ENCODE measurements at places on chromosomes 2 and 18.
A peak's percentile ranks its signal among the peaks of the same experiment; 100 is the strongest.

GRCh38 chr2:54589340-54590215, 133.5 kb downstream of the SPTBN1 start:
- DNase-seq, result no peak

DNA sequence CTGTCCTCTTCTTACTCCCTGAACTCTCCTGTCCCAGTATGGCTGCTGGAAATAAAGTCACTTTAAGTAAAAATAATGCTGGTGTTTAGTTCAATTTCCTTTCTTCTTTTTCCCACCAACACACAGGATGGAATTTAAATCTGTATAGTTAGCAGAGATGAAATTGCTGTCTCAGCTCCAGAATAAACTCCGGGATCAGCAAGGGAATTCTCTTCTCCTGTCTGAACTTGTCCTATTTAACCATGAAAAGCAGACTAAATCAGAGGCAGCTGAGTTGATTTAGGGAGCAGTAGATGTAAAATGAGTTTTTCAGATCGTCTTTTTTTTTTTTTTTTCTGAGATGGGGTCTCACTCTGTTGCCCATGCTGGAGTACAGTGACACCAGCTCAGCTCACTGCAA, 25.9 kb downstream of the TTLL4 start:
- DNase-seq, result no peak

DNA sequence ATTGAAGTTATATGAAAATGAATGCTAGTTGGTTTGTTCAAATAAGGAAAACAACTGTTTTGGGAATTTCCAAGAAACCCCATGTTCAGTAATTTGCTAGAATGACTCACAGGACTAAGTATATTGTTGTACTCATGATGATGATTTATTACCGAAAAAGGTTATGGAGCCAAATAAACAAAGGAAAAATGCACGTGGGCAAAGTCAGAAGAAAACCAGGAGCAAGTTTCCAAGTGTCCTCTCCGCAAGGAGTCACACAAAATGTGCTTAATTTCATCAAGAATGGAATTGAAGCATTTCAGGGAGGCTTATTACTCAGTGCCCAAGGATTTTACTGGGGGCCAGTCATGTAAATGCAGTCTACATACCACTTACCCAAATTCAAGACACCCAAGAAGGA, 1652.4 kb upstream of the TMEFF2 start:
- no peak for DNase-seq

- DNase-seq, result no peak
Observed at GRCh38 chr2:169525434-169525833, 15.9 kb downstream of the KLHL41 start.

GRCh38 chr2:113755835-113756354, 547 bp downstream of the SLC35F5 start:
- DNase-seq, result no peak

DNA sequence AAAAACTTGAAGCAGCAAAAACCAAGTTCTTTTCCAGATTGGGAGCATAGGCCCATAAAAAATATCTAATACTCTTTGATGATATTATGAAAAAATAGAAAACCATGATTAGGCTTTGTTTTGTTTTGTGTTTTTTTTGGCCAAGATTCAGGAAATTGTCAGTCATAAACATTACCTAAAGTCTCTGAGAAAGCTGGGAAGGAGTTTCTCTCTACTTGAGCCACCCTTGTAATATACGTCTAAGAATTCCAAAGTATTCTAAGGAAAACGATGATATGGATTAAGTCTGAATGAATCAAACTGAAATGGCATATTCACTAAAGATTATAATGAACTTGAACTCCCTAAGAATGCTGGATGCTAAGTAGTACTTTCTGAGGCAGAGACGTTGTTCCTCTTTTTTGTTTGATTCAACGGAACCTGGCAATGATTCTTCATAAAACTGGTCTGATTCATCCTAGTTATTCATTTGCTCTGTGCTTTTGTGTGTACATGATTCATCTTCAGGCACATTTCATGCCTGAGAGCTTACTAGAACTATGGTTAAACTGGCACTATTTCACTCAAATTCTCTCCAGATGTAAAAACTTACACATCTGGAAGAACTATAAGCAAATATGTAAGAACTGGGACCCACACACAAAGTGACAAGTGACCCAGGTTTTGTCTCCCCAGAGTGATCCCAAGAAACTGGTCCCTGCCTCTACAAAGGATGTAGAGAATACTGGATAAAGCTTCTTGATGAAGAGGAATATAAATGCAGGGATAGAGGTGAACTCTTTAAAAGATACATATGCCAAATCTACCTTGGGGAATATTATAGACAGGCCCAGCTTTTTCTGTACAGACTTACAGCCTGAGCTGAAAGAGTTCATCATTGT, 159.7 kb downstream of the DOCK10 start:
- DNase-seq, result peak; percentile 91

- DNase-seq, result no peak
Observed at GRCh38 chr2:28649481-28650265, 102.0 kb upstream of the PPP1CB start.

GRCh38 chr2:64966017-64966416, 23.2 kb upstream of the SLC1A4 start:
- DNase-seq, result no peak

GRCh38 chr18:45359275-45360009, 255.8 kb upstream of the SLC14A2 start:
- DNase-seq, result no peak

- DNase-seq, result peak; percentile 62
Observed at GRCh38 chr2:159030674-159031380, 62.4 kb downstream of the TANC1 start.

- no peak for DNase-seq
Observed at GRCh38 chr2:190486037-190486623, 48.4 kb downstream of the NEMP2 start.

- peak; percentile 10 for DNase-seq
Observed at GRCh38 chr2:239393388-239393940, 7.4 kb downstream of the HDAC4 start.

- DNase-seq, result no peak
Observed at GRCh38 chr2:160085662-160086061, 23.2 kb upstream of the PLA2R1 start.

DNA sequence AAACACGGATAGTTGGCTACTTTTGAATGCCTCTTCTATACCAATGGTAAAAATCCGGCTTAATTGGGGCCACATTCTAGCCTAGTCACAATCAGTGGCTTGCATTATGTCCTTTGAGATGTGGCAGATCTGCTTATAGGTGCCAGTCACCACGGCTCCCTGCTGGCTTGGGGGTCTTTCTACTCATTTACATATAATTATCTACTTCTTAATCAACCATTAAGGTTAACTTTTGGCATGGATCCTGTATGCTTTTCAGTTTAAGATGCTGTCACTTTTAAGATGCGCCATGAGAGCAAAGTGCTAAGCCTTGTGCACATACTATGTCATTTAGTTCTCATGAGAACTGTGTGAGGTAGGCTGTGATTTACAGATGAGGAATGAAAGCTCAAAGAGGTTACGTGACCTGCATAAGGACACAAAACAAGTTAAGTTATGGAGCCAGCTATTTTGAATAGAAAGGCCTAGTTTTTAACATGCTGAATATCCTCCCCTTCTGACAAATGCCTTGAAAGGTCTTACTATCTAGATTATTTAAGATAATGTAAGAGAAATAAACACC, 4.1 kb downstream of the NEDD4L start:
- DNase-seq, result no peak

GRCh38 chr2:105072039-105072438, 34.2 kb downstream of the MRPS9 start:
- DNase-seq, result no peak

DNA sequence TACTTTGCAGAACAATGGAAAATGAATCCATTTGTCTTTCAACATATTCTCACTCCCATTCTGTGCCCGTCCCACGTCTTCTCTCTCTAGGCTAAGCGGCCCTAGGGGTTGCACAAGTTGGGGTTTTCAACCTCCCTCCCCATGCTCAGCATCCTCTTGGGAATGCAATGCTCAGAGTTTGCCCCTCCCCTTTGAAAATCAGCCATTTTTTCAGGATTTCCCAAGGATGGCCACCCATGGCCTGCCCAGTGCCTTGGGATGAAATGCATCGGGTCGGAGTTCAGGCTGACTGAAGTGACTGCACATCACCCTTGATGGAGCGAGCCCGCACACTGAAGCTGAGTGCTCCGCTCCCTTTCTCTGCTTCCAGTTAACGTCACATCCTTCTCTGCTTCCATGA, 87.9 kb downstream of the TNS1 start:
- DNase-seq, result no peak

- no peak for DNase-seq
Observed at GRCh38 chr2:96690306-96691021, 47.9 kb downstream of the FER1L5 start.

DNA sequence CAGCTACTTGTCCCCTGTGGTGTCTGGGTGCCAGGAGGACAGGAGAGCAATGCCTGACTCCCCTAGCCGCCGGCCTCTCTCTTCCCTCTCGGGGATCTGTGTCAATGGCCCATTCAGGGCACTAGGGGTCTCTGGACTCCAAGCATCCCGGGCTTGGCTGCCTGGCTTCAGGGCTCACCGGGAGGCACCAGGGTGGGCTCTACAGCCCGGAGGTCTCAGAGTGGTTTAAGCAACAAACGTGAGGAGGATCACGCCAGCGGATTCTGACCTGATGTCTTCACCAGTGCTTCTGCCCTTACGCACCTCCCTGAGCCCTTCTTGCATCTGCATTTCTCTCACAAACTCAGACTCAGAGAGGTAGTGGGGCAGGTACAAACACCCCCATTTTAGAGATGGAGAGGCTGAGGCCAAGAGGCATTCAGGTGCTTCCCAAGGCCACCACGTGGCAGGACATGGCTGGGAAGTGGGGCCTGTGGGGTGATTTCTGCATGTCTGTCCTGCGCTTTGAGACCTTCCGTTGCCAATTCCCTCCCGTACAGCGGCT, 243.0 kb downstream of the CELF4 start:
- no peak for DNase-seq

DNA sequence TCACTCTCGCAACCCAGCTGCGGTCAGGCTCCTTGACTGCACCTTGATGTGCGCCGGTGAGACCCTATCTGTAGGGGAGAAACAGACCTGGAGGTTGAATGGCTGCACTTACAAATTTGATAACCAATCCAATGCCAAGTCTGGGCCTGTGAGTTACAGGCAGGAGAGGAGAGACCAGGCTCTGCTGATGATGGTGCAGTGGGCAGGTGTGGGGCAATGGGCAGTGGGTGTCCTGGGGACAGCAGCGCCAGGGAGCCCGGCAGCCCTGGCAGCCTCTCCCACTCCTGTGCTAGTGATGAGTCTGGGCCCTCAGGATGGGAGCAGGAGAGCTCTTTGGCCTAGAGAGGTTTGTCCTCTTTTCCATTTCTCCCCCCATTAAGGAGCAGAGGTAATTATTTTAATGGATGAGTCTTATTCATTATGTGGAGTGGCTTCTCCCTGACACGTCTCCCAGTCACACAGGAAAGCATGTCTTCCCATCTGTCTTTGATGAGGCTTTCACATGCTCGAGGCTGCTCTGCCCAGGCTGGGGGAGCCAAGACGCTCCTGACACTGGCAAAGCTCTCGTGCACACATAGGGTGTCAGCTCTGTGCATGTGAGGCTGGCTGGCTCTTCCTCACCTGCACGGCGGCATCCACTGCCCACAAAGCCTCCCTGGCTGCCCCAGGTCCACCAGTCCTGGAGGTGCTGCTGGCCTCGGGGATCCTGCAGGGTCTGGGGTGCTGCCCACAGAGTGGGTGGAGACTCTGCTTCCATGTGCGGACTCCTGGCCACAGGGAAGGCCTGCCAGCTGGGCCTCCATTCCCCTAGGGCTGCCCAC, 10.0 kb upstream of the ALLC start:
- no peak for DNase-seq

- DNase-seq, result no peak
Observed at GRCh38 chr18:37494406-37494805, 71.2 kb downstream of the CELF4 start.

DNA sequence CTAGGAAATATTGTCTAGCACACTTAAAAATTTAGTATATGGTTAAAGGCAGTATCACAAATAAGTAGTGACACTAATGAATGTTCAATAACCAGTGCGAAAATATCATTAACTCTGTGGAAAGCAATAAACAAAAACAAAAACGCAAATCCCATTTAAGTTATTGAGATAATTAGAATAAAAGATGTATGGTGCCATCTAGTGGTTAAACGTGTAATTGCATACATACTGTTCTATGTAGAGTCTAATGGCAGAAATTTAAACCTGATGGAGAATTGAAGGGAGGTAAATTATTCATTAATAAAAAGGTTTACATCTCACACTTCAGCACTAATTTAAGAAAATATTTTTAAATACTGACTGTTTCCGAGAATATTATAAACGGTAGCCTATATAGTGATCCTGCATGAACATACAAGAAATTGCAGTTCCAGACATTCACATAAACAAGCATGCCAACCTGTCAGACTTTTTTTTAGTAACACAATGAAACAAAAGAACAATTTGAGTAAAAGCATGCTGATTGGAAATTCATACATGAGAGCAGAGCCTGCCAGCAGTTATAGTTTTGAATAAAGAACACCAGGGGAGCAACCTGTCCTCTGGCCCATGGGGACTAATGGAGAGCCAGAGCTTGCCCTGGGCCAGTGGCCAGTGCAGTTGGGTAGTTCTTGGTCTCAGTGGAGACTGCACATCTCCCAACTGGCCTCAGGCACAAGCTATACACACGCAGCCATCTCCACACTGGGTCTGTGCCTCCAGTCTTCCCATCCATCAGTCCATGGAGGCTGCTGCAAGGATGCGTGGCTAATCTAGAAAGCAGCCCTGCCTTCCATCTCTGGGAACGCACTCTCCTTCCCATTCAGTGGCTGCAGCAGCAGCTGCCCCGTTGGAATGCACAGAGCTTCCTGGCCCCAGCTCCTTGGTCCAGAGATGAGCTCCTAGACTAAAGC, 28.0 kb downstream of the GCG start:
- peak; percentile 37 for DNase-seq

DNA sequence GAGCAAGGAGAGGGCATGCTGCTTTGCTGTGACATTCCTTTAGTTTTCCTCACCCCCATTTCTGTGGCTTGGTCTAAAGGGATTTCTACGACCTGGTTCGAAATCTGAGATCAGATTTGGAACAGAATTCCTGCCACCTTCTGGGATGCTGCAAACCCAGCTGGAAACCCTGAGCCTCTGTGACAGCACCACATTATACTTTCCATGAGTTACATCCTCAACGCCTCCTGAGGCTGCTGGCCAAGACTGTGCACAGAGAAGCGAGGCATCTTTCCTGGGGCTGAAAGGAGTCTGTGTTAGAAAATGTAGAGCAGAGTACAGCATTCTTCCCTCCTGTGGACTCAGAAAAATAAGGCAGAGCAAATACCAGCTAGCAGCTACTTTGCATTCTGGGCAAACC, 138.1 kb upstream of the CHAC2 start:
- DNase-seq, result no peak

DNA sequence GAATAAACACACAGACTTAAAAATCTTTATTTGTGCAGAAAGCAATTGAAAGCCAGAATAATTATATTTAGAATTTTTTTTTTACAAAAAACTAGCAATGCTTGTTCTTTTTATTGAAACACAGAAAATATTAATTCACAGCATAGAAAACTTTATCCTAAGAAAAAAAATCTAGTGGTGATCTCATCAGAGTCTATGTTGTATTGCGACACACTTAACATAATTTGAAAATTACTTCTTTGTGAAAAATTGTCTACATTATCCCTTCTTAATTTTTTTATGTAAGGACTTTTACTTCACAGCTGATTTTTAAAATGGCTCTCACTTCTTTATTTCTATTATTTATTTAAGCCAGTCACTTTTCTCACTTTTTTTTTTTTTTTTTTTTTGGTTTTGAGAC, 103.4 kb downstream of the LDLRAD4 start:
- DNase-seq, result no peak

GRCh38 chr18:50644807-50645206, 84.9 kb downstream of the MAPK4 start:
- DNase-seq, result no peak

- no peak for DNase-seq
Observed at GRCh38 chr2:231985823-231986261, 24.3 kb downstream of the DIS3L2 start.

- DNase-seq, result no peak
Observed at GRCh38 chr2:160278879-160279177, 78.8 kb upstream of the ITGB6 start.
